Cortex of kidney (tissue), 1 donor: ENCODE measurements at places on chromosomes 12 and 14.

DNA sequence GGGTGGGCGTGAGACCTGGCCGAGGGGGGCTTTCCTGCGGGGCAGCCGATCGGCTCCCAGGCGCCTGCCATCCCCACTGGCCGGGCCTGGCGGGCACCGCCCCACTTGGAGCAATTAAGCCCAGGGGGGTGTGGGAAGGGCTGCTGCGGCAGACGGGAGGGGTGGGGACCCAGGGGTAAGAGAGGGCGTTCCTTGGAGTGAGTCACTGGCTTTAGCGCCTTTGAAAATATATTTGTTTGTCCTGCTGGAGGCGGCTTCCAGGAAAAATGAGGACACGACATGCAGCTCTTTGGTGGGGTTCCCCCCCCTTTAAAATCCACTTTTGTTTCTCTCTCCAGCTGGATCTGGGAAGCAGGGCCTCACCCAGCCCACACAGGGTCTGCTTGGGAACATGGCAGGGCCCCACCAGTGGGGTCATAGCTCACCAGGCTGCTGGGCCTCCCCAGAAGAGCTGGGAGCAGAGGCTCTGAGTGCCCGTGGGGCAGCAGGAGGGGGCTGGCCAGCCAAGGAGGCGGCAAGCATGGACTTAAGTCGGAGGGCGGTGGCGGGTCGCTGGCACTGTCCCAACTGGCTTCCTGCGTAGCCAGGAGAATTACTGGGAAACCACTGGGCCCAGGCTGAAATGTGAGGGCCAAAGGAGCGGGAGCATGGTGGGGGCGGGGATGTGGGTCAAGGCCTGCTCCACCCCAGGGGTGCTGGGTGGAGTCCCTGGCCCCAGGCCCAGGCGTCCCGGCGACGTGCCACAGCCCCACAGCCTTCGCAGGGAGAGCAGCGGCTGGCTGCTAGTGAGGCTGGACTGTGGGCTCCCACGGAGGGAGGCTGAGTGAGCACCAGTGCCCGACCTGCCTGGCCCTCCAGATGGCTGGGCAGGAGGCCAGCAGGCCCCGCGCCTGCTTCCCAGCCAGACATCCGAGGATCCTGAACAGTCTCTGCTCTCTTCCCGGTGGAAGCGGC, 128.0 kb downstream of the RFLNA start:
- DNase-seq = peak; percentile 36

- no peak for DNase-seq
Measured at GRCh38 chr14:99188731-99189191, 83.2 kb downstream of the BCL11B start.

DNA sequence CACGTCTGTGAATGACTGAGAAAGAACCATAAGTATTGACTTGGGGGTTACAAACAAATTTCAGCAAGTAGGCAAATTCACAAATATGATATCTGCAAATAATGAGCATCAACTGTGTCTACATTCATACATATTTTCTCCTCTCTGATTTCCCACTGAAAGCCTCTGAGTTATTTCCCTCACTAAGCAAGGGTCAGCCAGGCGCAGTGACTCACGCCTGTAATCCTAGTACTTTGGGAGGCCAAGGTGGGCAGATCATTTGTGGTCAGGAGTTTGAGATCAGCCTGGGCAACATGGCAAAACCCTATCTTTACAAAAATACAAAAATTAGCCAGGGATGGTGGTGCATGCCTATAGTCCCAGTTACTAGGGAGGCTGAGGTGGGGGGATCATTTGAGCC, 80.8 kb downstream of the SLC25A21 start:
- no peak for DNase-seq

- no peak for DNase-seq
Measured at GRCh38 chr14:56219666-56220413, 101.6 kb downstream of the PELI2 start.

GRCh38 chr12:67085699-67086098, 183.5 kb upstream of the CAND1 start:
- no peak for DNase-seq

- no peak for DNase-seq
Measured at GRCh38 chr14:58332561-58332960, 34.2 kb downstream of the ARID4A start.

GRCh38 chr12:123075646-123076171, 75.2 kb downstream of the PITPNM2 start:
- no peak for DNase-seq

DNA sequence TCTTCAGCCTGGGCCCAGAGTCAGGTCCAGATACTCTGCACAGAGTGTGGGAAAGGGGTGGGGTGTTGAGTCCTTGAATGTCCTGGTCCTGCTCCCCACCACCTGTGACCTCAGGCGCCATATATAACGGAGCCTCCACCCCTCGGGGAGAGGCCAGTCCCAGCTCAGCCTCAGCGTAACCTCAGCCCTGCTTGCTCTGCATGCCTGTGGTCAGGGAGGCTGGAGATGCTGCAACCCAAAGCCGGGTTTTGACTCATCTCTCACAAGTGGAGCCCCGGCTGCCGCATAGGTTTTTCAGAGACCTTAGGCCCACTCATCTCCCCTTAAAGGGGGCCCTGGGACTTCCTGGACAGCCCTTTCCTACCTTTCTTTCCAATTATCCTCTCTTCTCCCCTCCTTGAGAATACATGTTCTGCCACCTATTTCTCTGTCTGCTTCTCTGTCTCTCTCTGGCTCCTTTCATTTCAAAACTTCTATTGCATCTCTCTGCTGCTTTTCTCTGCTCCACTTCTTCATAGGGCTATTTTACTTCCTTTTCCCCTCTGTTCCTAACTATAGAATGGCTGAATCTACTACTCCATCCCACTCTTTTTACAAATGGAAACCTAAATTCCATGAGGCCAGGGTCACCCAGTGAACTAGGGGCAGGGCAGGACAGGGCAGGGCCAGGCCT, 1.2 kb downstream of the ITGB7 start:
- DNase-seq = no peak

- DNase-seq = no peak
Measured at GRCh38 chr12:109782326-109782703, 50.9 kb downstream of the TRPV4 start.

DNA sequence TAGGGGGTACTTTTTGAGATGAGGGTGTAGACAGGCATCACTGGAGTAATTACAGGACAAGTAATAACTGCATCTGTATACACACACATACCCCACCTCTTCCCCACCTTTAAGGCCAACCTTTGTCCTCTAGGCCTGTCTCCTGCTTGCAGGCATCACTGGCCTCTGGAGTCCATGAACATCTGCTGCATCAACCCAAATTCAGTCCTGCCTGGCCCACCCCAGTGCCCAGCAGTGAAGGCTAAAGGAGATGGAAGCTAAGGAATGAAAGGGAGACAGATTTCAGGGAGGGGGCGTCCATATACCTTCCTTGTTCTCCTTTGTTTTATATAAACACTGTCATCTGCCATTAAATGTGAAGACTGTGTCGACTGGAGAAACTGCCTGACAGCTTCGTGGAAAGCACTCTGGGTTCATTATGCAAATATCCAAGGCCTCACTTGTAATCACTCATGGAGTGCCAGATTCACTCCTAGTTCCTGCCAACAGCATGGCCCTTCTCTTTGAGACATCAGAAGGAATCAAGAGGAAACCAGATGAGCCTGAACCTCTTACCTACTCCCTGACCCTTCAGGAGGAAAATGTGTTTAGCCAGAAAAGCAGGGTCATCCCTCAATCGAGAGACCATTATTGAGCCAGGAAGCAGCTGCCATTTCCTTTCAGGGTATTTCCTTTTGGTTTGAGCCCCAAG, 64.4 kb downstream of the SERPINA3 start:
- DNase-seq = no peak

DNA sequence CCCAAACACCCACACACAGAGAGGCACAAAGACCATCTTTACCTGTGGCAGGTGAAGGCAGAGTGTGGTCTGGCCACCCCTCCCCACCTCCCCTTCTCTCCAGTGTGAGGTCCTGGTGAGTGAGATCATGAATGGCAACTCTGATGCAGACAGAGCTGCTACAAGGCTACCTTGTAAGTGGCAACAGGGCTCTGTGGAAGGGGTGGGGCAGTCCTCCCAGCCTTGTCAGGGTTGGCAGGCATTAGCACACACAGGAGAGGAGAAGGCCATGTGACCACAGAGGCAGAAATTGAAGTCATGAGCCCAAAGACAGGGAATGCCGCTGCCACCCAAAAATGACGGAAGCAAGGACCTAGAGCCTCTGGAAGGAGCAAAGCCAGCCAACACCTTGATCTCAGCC, 30.7 kb downstream of the VWF start:
- DNase-seq = no peak

DNA sequence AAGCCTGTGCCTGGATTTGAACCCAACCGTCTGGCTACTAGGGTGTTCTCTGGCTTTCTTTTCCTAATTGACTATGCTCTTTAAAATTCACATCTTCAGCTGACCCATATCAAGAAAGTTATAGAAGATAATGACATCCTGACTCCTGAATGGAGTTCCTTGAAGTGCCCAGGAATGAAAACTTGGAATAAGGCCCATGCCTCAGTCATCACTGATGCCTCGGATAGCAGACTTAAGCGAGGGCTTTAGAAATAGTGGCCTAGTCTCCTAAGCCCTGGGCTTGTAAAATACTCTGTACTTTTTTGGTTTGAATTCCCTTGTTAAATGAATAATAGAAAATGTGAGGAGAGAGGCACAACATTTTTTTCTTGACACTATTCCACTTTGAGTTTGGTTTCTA, 39.0 kb downstream of the CHST11 start:
- DNase-seq = no peak

DNA sequence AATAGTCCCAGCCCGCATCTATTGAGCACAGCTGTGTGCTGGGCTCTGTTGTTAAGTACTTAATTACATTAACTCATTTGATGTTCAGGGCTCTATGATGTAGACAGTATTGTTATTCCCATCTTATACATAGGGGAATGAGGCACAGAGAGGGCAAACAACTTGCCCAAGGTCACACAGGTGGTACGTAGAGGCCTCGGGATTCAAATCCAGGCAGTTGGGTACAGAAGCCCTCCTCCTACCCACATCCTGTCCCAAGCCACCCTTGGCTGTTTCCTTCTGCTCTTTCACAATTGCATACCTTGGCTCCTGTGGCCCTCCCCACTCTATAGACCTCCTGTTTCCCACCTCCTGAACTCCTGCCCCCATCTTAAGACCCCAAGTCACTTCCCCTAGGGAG, 10.0 kb upstream of the GPR68 start:
- no peak for DNase-seq

DNA sequence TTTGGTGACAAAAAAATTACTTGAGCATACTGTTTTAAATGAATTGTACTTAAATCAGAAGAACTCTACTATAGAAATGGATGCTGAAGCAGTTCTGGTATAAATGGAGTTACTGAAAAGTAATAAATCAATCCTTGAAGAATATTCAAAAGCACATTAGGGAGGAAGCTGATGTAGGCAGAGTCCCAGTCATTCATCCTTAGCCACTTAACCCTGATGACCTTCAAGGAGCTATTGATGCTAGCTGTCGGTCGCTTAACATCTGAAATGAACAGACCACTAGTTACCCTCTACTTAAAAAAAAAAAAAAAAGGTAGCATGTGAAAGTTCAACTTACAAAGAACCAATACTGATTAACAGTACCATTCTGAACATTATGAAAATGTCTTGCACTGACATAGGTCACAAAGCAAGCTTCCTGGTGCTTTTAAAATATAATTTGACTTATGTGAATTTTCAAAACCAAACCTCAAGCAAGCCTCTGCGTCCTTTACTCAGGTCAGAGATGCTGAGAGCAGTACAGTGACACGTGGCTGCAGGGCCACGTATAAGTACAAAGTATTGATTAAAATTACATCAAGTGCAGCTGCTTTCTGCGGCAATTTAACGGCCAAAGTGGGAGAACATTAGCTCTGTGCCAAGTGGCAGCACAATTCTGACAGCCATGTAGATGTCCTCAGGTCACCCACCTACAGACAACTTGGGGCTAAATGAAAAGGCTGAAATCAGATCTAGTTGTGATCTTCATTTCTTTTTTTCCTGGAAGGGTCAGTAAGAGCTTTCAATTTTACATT, 18.1 kb downstream of the PPM1H start:
- DNase-seq = no peak

GRCh38 chr12:77062396-77062795, 3.0 kb downstream of the E2F7 start:
- DNase-seq = no peak

GRCh38 chr12:108090932-108091678, 38.0 kb upstream of the WSCD2 start:
- no peak for DNase-seq

- DNase-seq = no peak
Measured at GRCh38 chr12:101229841-101230241, 19.8 kb upstream of the SLC5A8 start.

- DNase-seq = no peak
Measured at GRCh38 chr14:55851961-55852360, 266.2 kb upstream of the PELI2 start.

DNA sequence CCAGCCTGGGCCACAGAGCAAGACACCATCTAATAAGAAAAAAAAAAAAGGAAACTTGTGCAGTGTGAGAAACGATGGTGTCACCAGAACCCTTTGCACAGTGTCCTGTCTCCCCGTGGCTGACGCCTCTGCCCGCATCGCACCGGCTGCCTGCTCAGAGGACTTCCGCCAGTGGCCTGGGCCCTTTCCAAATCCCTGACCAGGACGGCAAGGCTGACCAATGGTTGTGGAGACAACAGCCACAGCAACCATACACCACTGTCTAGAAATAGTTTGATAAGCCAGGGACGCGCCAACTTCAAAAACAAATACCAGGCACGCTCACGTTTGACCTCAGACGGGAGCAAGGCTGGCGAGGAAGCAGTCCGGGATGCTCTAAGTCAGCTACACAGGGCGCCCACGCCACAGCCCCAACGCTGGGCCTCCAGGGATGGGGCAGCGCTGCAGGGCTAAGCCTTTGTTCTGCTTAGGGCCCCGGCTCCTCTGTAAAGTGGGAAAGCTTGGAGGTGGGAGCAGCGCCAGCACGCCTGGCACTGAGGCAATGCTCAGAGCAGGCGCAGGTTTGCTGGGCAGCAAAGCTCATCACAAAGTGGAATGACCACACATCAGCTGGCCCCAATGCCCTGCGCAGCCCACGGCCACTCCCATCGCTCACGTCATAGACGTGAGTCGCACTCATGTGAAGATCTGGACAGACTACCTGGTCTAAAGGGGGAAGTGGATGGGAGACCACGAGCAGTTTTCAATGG, 12.5 kb downstream of the PGAM5 start:
- no peak for DNase-seq

- DNase-seq = no peak
Measured at GRCh38 chr14:28823245-28823644, 56.7 kb downstream of the FOXG1 start.

GRCh38 chr12:49580572-49581535, 12.9 kb upstream of the MCRS1 start:
- no peak for DNase-seq

- DNase-seq = no peak
Measured at GRCh38 chr12:116397148-116397547, 119.7 kb upstream of the MED13L start.

DNA sequence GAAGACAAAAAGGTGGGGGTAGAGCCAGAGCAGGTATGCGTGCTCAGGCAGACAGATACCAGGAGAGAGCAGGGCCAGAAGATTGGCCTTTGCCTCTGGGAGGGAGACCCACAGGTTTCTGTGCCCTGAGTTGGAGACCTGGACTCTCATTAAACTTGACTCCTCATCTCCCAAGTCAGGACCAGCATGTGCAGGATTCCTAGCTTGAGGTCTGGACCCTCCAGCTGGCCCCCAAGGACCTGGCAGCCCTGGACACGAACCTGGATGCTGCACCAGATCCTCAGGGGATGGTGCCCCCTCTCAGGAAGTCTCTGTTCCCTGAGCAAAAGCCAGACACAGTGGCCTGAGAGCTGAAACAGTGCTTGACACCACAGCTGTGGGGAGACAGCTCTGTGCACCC, 10.5 kb upstream of the KRT73 start:
- no peak for DNase-seq
